Stimulated activated CD8-positive, alpha-beta memory T cell treated with anti-CD3 and anti-CD28 coated beads, Interleukin-4, amount 100 ng/mL, for 24 hours (primary cell): ENCODE measurements at places on chromosomes 2 and 18.

DNA sequence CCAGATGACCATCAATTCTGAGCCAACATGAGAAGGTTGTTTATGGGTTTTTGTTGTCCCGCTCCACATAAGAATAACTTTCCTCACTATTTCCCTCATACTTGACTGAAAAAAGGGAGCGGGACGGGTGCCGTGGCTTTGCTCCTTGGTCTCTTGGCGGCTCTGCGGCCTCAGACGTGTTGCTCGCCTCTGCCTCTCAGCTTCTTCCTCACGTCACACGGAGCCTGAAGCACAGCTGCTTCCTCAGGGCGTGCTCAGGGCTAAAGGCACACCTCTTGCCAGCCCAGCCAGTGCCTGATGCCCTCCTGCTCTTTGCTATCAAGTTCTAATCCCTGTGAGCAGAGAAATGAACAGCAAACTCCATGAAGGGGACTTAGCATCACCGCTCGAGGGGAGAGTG lies 17.9 kb upstream of the ID2 start:
- DNase-seq: no peak

- DNase-seq: no peak
Measured at GRCh38 chr18:41150316-41150715, 804.7 kb upstream of the PIK3C3 start.

- DNase-seq: peak; percentile 28
Measured at GRCh38 chr18:51211552-51211951, 14.1 kb upstream of the MEX3C start.

- peak; percentile 7 for DNase-seq
Measured at GRCh38 chr2:104976603-104977120, 61.2 kb upstream of the MRPS9 start.

DNA sequence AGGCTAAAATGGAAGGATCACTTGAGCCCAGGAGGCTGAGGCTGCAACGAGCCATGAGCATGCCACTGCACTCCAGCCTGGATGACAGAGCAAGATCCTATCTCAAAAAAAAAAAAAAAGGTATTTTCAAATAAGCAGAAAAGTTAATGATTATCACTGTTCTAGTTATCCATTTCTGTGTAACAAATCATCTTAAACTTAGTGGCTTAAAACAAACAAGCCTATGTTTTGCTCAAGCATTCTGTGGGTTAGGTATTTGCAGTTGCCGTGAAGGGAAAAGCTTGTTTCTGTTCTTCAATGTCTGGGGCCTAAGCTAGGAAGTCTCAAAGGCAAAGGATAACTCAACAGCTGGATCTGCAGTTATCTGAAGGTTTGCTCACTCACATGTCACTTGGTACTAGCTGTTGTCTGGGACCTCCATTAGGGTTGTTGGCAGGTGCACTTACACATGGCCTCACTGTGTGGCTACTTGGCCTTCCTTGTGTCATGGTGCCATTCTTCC lies 14.1 kb downstream of the MFF start:
- DNase-seq: no peak

DNA sequence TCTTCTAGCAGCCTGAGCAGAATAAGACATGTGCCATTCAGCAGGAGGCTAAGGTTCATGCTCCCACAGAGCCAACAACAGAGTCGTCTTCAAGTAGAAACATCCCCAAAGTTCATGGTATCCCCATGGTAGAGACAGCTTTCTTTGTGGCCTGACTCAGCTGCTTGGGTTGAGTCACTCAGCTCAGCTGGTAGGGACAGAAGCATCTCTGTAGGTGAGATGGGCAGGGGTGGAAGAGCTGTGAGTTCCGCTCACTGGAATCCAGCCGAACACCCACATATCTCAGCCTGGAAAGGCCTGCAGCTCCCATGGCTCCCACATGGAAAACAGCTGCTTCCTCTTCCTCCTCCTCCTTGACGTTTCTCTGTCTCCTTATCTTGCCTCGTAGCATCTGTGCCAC lies 792.7 kb downstream of the RNF144A start:
- DNase-seq: no peak

- DNase-seq: no peak
Measured at GRCh38 chr2:25567406-25567805, 106.0 kb downstream of the DTNB start.

DNA sequence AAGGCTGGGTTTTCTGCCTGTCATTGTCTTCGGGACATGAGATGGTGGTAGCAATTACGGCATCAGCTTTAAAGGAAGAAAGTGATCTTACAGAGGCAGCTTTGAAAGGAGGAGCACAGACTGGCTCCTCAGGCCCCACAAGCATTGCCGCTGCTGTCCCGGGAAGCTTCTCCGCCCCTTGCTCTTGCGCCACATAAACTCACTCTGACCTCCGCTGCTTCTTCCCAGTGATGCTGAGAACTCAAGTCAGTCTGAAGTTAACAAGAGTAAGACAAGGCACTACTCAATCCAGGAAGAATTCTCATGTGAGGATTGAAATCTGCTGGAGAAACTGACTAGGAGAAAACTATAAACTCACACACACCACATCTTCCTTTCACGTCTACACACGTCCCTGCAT lies 112.4 kb upstream of the RIOK3 start:
- DNase-seq: no peak

DNA sequence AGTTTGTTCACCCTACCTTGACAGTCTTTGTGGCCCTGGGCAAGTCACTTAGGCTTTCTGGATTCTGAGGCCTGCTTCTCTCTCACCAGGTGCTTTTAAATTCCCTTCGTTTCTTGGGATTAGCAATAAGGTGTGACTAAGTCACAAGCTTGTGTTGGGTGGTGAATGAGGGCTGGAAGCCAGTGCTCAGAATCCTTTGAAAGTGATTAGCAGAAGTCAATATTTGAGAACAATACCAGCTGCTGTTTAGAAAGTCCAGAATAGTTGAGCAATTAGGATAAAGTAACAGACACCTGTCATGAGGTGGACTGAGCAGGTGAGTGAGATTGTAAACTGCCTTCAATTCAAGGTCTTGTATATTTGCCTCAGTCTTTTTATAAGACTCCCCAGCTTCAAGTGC lies 19.3 kb upstream of the MGAT5 start:
- DNase-seq: no peak

DNA sequence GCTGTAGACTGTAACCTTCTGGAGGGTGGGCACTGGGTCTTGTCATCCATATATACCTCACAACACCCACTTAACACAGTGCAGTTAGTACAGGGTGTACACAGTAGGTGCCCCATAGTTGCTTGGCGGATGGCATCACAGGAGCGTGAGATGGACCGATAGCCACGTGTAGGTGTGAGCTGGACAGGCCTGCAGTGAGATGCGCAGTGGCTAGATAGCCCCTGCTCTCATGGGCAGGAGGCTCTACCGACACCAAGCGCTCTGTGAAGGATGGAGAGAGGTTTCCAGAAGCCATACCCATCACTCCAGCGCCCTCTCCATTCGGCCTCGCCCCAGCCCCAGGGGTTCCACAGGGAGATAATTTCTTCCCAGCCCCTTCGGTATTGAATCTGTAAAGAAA lies 49.5 kb downstream of the CAPN13 start:
- DNase-seq: no peak

- no peak for DNase-seq
Measured at GRCh38 chr2:148812306-148812705, 62.7 kb upstream of the KIF5C start.

- no peak for DNase-seq
Measured at GRCh38 chr2:165371356-165371755, 98.1 kb upstream of the CSRNP3 start.

GRCh38 chr2:37895140-37895539 lies 29.9 kb upstream of the RMDN2 start:
- DNase-seq: no peak

- DNase-seq: no peak
Measured at GRCh38 chr2:174473796-174474195, 13.0 kb downstream of the GPR155 start.

DNA sequence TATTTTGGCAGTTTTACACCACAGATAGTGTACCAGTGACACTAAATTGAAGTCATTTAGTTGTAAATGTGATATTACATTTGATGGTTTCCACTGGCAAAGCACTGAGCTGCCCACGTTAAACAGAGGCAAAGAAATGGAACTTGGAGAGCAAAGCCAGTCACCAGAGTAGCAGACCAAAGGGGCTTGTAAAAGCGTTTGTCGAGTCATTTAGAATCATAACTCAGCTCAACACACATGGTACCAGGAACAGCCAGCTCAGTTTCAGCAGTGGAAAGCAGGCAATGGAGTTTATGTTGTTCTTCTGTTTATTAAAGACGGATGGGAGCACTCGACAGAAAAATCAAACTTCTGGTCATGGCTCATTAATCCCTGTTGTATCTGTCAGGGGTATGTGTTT lies 91.2 kb downstream of the POU3F3 start:
- DNase-seq: no peak

DNA sequence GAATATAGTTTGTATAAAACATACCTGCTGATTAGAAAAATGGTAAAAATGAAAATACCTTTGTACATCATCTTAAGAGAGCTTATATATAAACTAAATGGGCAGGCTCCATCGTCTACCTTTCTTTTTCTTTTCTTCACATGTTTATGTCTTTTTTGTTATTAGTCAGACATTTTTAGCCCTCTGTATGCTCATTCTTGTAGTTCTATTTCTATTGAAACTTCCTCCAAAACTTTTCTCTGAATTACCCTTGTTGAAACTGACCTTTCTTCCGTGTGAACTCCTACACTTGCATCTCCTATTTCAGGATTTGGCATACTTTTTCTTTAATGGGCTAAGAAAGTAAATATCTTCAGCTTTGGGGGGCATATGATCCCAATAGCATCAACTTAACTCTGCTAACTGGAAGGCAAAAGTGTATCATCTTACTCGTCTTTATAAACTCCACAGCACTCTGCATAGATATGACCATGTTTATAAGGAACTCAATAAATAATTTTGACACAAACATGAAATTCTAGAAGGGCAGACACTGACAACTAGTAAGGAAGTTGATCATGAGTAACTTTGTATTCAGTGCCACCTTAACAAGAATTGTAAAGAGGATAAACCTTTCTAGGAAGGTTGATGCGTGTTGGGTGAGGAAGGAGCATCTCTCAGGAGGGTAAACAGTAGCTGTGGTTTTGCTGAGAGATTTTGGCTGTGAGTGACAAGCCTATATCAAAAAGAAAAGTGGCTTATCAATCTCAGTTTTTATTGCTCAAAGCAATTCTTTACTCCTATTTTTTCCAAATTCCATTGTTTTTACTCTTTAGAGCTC lies 127.6 kb downstream of the PIK3C3 start:
- no peak for DNase-seq

DNA sequence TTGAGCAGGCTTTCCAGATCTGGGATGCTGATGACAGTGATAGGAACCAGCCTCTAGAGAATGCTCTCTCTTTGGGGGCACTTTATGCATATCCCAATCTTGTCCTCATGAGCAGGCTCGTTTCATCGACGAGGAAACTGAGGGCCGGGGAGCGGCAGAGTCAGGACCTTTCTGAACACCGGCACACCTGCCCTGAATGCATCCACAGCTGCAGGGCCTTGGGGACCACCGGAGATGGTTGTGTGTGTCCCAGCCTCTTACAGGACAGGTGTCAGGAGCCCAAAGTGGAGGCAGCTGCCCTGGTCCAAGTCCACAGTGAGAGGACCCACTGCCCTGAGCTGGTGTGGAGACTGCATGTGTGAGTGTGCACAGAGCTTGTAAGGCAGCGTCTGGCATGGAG lies 47.6 kb upstream of the FAHD2A start:
- DNase-seq: no peak

- DNase-seq: no peak
Measured at GRCh38 chr2:154466226-154466625, 232.3 kb upstream of the KCNJ3 start.

- no peak for DNase-seq
Measured at GRCh38 chr2:225425284-225425683, 25.8 kb downstream of the NYAP2 start.
